AG08396 (cell line): ENCODE measurements at places on chromosomes 5 and 9.

GRCh38 chr9:98860871-98861293, 53.4 kb downstream of the GALNT12 start:
- peak; percentile 87 for DNase-seq

- DNase-seq = no peak
These were observed 2.7 kb upstream of the EBF1 start for GRCh38 chr5:159102311-159102934.

DNA sequence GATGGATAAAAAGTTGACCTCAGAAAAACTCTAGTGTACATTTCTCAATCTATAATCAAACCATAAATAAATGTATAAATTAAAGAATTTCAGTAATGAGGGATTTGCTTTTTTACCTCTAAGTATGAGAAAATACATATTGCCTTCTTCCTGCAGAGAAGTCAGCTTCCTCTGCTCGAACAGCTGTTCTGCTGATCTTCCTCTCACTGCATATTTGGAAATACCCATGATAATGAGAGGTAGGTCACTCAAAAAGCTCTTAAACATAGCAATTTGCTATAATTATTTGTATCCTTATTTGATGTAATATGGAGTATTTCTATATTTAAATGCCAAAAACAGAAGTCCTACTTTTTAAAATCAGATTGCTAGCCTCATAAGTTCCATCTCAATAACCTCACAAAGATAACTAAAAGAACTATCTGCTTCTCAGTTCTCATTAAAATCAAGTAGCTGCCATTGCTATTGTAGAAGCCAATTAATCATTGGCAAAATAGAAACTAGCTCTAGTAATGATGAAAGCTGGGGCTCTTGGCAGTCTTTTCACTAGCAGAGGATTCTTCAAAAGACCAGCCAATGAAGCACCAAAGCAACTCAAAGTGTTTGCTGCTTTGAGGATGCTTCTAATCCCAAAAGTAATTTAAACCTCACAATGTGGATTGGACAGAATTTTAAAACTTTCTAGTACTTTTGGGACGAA, 35.7 kb upstream of the OR13D1 start:
- DNase-seq = no peak

DNA sequence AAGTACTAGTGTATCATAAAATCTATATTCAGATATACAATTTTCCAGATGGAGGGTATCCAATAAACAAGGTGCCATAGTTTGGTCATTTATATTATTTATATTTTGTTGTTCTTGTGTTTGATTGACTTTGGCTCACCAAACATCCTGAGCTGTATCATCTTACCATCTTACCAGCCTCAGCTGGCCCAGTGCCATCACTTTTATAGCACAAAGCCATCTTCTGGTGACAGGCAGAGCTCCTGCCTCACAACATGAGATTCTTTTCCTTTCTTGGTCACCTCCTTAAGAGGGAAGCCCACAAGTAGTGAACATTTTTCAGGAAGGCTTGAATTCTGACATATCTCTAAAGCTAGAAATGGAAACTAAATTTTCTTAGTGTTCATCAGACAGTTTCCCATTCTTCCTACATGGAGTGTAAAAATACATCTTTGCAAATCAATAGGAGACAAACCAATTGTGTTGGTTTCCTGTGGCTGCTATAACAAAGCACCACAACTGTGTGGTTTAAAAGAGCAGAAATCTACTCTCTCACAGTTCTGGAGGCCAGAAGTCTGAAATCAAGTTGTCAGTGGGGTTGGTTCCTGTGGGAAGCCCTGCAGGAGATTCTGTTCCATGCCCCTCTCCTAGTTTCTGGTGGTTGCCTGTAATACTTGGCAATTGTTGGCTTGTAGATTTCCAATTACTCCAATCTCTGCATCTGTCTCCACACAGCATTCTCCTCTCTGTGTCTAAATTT, 341.8 kb downstream of the MAN2A1 start:
- no peak for DNase-seq

DNA sequence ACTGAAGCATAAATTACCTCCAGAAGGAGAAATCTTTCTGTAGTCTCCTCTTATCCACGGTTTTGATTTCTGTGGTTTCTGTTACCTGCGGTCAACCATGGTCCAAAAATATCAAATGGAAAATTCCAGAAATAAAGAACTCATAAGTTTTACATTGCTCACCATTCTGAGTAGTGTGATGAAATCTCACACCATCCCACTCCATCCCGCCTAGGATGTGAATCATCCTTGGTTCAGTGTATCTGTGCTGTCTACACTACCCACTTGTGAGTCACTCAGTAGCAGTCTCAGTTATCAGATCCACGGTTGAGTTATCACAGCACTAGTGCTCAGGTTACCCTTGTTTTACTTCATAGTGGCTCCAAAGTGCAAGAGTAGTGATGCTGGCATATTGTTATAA, 371.2 kb downstream of the NFIB start:
- peak; percentile 70 for DNase-seq

DNA sequence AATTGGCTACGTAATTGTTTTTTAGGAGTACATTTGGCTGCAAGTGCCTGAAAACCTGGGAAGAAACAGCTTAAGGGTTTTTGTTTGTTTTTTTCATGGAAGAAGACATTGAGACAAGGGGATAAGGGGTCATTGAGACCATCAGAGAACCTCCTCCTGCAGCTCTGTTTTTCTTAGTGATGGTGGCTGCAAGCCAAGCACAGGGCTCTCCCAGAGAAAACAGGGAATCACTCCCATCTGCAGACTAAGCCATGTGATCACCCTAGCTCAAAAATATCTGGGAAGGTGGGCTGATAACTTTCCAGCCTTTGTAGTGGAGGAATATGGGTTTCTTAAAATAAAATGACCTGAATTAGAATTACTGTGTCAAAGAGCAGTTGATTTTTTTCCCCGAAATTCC, 25.1 kb downstream of the PALM2AKAP2 start:
- no peak for DNase-seq

DNA sequence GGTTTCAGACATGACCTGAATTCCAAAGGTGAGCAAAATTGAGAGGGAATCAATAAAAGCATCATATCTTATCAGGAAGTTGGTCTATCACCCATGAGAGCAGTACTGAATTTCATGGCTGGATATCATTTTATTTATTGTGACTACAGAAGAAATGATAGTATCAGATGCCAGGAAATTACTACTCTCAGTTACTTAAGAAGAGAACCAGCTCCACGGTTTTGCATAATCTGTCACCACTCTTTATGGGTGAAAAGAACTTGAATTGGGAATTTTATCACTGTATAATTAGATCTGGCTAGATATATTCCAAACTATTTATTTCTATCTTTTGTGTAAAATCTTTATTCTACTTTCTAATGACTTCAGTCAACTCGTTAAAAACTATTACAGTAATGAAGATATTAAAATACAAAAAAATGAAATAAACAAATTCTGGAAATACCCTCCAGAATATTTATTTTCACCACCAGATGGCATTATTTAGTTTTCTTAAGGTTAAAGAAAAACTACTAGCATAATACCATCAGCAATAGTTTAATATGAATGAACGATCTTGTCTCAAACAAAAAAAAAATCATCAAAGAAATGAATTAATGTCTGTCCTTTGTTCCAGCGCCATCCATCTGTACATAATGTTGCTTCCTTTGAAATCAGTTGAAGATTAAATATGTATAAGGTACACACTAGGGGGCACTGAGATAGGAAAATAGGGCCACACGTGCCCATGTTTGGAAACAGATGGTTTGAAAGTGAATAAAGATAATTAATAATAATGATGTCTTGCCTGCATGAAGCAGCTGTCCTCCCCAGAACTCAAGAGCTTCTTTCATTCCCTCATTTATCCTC, 84.7 kb upstream of the SLCO6A1 start:
- peak; percentile 5 for DNase-seq
